ENCODE measurements at places on chromosomes 4 and X.

GRCh38 chr4:146311238-146311970 lies 97.1 kb downstream of the REELD1 start:
- DNase-seq = no peak

GRCh38 chrX:10981506-10981905 lies 129.6 kb upstream of the HCCS start:
- no peak for DNase-seq

DNA sequence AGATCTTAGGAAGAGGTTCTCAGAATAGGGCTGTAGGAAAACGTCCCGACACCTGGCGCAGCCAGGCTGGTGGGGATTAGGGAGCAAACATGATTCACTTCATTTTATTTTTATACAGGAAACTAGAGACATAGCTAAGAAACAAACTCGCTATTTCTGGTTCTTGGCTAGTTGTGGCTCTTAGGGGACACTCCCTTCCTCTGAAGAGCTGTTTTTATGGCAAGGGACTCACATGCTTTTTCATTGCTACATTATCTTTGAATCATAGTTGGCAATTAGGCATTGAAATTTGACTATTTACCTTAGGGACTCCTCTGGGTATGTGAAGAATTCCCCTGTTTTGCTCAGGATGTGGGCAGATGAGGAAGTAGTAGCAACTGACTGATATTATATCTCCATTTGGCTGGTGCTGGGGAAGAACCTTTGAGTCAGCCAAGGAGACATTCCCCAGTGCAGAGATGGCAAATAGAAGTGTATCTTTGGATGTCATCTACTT lies 174.5 kb downstream of the SMIM20 start:
- DNase-seq = peak; percentile 42

- DNase-seq = no peak
These were observed 37.7 kb upstream of the NUDT6 start for GRCh38 chr4:122959981-122960610.

DNA sequence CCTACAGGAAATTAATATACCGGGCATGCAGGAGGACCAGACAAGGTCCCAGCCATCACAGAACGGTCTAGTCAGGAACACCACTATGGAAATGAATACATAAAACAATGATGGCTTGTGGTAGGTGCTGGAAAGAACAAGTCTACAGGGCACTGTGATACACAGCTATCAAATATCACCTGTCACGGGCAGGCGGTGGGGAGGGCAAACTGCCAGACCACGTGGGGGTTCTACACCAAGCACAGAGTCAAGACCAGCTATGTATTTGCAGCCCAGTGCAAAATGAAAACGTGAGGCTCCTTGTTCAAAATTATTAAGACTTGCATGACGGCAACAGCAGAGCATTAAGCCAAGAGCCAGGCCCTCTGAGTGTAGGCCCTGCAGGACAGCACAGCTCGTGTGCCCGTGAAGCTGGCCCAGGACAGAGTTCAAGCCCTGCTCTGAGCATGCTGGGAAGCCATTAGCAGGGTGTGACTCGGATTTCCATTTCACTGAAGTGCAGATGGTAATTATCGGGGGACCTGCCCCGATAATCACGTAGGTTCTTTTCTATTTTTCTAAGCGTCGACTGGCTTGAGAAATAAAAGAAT lies 83.6 kb downstream of the JAKMIP1 start:
- no peak for DNase-seq

DNA sequence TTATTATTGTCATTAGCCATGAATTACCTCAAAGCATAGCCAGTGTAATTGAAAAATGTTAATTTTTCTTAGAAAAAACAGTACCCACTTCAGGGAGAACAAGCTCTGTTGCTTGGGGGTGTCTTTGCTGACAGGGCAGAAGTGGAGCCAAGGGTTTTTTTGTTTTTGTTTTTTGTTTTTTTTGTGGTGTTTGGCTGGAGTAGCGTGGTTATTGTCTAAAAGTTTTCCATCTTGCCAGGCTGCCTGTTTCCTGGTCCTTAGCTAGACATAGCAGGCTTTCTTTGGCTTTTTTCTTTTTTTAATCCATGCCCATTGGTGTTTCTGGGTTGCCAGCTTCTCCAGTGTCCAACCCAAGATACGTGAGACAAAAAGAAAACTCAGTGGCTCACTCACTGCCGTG lies 61.5 kb downstream of the CASP3 start:
- DNase-seq = no peak

- DNase-seq = no peak
These were observed 77.6 kb downstream of the AFF1 start for GRCh38 chr4:87012265-87012953.

DNA sequence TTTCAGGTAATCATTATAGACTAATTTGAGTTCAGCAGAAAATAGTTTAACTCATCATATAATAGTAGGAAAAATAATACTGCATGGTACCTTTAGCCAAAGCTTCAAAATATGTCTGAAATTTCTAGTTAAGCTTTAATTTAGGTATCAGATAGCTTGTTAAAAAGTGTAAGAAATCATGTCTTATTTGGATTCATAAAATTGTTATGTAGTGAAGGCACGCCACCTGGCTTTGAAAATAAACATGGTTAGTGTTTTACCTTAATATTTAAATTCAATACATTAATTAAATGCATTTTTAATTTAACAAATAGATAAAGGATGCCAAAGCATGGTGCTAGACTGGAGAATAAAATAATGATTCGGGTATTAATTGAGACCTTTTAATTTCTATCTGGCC lies 211.4 kb downstream of the FSTL5 start:
- DNase-seq = no peak

- DNase-seq = peak; percentile 38
These were observed 5.6 kb upstream of the CT47C1 start for GRCh38 chrX:119067023-119067739.

DNA sequence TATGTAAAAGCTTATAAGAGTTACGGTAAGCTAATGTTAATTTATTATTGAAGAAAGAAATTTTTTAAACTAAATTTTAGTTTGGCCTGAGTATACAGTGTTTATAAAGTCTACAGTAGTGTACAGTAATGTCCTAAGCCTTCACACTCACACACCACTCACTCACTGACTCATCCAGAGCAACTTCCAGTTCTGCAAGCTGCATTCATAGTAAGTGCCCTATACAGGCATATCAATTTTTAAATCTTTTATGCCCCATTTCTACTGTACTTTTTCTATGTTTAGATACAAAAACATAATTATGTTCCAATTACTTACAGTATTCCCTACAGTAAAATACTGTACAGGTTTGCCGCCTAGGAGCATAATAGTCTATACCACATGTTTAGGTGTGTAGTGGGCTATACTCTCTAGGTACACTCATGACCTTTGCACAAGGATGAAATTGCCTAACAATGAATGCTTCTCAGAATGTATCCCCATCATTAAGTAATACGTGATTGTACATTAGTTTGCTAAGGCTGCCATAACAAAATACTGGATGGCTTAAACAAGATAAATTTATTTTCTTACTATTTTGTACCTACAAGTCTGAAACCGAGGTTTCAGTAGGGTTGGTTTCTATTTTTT lies 333.8 kb upstream of the PCDH7 start:
- no peak for DNase-seq

DNA sequence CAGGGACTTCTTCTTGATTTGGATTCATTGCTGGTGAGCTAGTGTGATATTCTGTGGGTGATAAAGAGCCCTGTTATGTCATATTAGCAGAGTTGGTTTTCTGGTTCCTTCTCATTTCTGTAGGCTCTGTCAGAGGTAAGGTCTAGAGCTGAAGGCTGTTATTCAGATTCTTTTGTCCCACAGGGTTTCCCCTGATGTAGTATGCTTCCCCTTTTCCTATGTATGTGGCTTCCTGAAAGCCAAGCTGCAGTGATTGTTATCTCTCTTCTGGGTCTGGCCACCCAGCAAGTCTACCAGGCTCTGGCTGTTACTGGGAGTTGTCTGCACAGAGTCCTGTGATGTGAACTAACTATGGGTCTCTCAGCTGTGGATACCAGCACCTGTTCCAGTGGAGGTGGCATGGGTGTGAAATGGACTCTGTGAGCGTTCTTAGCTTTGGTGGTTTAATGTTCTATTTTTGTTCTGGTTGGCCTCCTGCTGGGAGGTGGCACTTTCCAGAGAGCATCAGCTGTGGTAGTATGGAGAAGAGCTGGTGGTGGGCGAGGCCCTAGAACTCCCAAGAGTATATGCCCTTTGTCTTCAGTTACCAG lies 373.7 kb downstream of the AR start:
- DNase-seq = no peak

DNA sequence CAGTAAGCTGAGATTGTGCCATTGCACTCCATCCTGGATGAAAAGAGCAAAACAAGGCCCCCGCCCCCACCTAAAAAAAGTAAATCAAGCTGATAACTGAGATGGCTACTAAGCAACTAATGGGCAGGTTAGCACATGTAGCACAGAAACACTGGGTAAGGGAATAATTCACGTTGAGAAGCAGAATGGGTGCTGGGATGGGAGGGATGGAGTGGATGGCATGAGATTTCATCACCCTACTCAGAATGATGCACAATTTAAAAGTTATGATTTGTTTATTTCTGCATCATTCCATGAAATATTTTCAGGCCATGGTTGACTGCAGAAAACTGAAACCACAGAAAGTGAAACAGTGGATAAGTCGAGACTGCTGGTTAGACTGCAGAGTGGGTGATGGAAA lies 224.0 kb downstream of the ARAP2 start:
- DNase-seq = no peak

DNA sequence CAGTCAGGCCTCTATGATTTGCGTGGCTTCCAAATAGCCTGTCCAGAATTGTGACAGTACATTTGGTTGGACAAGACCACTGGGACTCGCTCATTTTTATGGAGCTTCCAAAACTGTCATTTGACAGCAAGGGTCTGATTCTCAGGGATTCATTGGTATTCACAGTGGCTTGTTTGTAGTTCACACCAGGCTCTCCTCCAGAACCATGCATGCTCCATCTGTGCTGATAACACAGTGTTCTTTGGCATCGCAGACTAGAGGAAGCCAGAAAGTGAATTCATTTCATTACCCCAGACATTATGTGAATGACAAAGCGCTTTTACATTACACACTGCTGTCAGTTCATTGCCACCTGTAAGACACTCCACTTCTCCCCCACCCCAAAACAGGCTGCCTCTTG lies 208.3 kb downstream of the ARHGAP10 start:
- DNase-seq = no peak

- DNase-seq = no peak
These were observed 13.8 kb upstream of the SH3TC1 start for GRCh38 chr4:8185295-8185694.

GRCh38 chrX:122203399-122203798 lies 980.7 kb upstream of the GRIA3 start:
- no peak for DNase-seq

DNA sequence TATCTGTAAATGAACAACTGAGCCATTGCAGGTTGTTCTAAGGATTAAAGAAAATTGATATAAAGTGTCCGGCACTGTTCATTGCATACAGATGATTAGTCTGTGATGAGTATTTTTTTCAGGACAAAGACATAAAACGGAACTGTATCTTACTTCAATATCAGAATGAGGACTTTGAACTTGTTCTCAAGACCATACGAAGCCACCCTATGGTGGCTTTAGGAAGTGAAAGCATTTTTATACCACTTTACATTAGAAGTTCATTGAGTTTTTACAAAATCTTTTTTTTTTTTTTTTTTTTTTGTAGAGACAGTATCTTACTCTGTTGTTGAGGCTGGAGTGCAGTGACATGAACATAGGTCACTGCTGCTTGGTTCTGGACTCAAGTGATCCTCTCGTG lies 45.2 kb upstream of the TRIM2 start:
- DNase-seq = peak; percentile 7

DNA sequence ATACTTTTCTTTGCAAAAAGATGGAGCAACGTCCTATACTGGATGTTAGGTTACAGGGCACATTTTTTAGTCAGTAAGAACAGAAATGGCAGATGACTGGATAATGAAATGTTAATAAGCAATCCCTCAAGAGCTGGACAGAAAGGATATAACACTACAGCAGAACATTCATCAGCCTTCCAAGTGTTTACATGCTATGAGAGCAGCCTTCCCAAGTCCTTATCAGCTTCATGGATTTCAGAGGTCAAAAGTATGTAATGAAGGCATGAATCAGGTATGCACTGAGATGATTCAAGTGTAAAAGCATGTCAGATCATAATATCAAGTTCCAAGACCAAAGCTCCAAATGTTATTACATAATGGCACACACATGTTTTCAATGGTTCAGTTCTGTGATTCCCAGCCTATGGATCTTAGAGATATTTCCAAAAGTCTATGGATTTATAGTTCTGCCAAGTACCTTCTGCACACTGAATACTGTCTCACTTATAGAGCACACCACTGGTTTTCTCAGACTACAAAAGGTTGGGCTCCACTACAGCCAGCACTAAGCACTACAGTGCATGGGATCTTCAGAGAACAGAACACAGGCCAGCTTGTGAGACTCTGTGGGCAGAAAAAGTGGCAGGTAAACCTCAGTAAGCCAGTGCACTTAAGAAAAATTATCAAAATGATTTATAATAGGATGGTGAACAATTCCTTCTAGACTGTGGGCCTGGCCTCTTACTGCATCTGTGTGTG lies 49.2 kb downstream of the GPC4 start:
- no peak for DNase-seq

GRCh38 chr4:27861802-27862201 lies 1001.2 kb downstream of the STIM2 start:
- DNase-seq = no peak

DNA sequence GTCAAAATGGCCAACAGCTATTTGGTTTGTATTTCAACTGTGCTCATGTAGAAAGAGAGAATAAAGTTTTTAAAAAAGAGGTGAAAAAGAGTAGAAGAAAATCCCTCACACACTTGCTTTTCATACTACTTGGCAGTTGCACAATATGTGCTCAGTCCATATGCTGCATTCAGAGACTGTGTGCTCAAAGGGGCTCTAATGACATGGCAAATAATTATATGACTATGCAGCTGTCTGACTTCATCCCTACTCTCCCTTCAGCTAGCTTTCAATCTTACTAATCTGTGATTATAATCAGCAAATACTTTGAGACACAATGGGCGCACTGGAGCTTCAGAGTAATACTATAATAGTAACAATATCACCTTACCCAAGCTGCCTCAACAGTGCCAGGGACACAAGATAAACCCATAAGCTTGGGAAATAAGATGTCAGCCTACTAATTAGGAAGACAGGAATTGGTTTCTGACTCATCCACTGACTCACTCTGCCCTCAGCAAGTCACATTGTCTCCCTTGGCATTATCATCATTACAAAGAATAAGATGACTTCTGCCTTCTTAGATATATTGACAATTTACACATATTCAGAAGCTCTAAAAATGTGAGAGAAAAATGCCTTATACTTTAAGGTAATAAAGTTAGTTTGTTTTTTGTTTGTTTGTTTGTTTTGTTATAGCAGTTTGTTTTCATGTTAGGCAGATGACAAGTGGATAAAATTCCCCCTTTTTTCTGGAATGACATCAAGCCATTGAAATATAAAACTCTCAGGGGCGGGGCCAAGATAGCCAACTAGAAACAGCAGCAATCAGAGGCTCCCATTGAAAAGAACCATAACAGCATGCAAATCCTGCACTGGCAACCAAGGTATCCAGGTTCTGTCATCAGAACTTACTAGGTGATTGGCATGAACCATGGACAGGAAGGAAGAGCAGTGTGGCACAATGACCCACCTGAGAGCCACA lies 311.6 kb downstream of the FAM133A start:
- no peak for DNase-seq

GRCh38 chrX:111662292-111662691 lies 18.7 kb upstream of the ALG13 start:
- DNase-seq = no peak

- DNase-seq = no peak
These were observed 312.7 kb upstream of the GATB start for GRCh38 chr4:152073351-152074087.

GRCh38 chrX:116961872-116962582 lies 499.3 kb upstream of the CT83 start:
- no peak for DNase-seq

- DNase-seq = no peak
These were observed 63.5 kb upstream of the IL1RAPL2 start for GRCh38 chrX:104502460-104502859.

- DNase-seq = no peak
These were observed 47.0 kb downstream of the TBC1D14 start for GRCh38 chr4:6956434-6957147.

Data from CD4-positive, alpha-beta T cell treated with Interleukin-1 beta for 1 hour (primary cell).